Fibroblast of upper back skin (primary cell): ENCODE measurements at places on chromosomes 6 and 20.
A peak's percentile ranks its signal among the peaks of the same experiment; 100 is the strongest.

DNA sequence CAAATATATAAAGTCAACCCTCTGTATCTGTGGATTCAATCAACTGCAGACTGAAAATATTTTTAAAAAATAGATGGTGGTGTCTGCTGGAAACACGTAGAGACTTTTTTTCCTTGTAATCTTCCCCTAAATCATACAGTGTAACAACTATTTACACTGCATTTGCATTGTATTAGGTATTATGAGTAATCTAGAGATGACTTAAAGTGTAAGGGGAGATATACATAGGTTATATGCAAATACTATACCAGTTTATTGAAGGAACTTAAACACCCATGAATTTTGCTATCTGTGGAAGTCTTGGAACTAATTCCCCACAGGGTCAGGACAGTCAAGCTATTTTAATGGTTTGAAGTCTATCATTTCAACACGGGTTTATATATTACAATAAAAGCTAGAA is 10.2 kb downstream of the HDAC2 start:
- DNase-seq: no peak

DNA sequence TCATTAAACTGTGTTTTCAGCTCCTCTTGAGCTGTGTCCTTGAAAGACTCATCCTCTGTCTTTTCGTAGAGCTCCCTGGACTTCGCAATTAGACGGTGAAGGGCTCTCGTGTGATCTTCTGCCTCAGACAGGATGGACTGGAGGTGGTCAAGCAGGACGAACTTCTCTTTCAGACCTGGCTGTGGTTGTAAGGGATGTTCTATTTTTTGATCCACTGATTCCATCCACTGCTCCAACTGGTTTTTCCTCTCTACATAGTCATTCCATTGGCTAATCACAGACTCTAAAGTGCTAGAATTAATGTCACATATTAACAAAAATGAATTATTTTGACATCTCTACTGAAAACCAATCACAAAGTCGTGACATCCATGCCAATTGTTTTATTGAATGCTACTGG is 250.1 kb downstream of the SYNE1 start:
- no peak for DNase-seq

DNA sequence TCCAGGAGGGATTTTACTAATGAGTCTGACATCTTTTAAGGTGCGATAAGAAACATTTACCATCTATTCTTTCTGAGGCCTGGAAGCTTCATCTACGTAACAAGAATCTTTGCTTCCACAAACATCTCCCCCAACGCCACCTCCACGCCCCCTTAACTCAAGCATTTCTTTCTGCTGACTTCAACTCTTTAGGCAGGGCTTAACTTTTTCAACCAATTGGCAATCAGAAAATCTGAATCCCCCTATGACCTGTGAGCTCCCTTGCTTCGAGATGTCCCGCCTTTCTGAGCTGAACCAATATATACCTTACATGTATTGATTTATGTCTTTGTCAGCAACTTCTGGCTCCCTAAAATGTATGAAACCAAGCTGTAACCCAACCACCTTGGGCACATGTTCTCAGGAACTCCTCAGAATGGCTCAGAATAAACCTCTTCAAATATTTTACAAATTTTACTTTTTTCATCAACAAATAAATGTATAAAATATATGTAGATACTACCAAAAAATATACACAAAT is 11.5 kb downstream of the OR2H2 start:
- no peak for DNase-seq

DNA sequence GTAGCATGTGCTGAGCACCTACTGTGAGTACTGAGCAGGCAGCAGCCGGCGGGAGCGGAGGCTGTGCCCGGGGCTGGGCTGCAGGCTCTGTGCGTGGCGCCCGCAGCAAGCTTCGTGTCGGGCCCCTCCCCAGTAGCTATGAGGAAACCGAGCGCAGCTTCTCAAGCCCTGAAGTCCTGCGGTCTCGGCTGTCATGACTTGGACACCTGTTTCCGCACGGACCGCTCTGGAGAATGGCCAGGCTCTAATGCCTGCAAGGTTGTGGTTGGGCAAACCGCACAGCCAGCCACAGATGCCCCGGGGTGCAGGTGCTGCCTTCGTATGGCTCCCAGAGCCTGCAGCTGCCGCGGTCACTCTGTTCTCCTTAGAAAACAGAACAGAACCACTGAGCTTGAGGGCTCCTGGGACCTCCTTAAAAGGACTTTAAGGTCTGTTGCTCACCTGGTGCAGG is 33.7 kb downstream of the PYGB start:
- no peak for DNase-seq

GRCh38 chr6:169158691-169159090 is 95.0 kb downstream of the THBS2 start:
- peak; percentile 71 for DNase-seq

GRCh38 chr20:39795401-39796272 is 833.5 kb downstream of the DHX35 start:
- no peak for DNase-seq

- DNase-seq: no peak
Measured at GRCh38 chr20:22962567-22963439, 72.3 kb upstream of the SSTR4 start.
